Posterior vena cava (tissue), 2 donors: ENCODE measurements at places on chromosomes 12 and 14. TPM values are rescaled to one million over a fixed set of nuclear protein-coding genes. Genes with fewer than 3 reads are reported as not detected.

Gene POTEM
- total RNA-seq: not detected

Gene NPFF
- total RNA-seq: not detected

Gene TPH2
- not detected for total RNA-seq

Gene TMEM229B
- 1.7 TPM for total RNA-seq

Gene REC8
- total RNA-seq: 9.4 TPM

Gene TMEM233
- 1.2 TPM for total RNA-seq

Gene TAS2R20
- 3.0 TPM for total RNA-seq

Gene PRR13
- total RNA-seq: 99.1 TPM

Gene SPRYD4
- 2.3 TPM for total RNA-seq

Gene MANSC4
- total RNA-seq: not detected

Gene CD69
- 5.1 TPM for total RNA-seq

Gene ACOT6
- not detected for total RNA-seq

Gene CD163
- total RNA-seq: 252 TPM

Gene CLEC4D
- 2.7 TPM for total RNA-seq

Gene PFKM
- 44.7 TPM for total RNA-seq

Gene TMEM119
- total RNA-seq: 12.7 TPM

Gene RIMKLB
- total RNA-seq: 51.1 TPM

Gene CLEC6A
- total RNA-seq: not detected

Gene OR4E2
- not detected for total RNA-seq

Gene CISTR
- total RNA-seq: not detected

Gene SARNP
- 49.8 TPM for total RNA-seq

Gene CEBPE
- not detected for total RNA-seq

Gene TAS2R8
- not detected for total RNA-seq

Gene TOMM20L
- not detected for total RNA-seq

Gene B4GALNT1
- total RNA-seq: 6.0 TPM
